ENCODE measurements at places on chromosomes 1 and 21.

- no peak for DNase-seq
Measured at GRCh38 chr1:165468253-165468652, 23.3 kb upstream of the RXRG start.

DNA sequence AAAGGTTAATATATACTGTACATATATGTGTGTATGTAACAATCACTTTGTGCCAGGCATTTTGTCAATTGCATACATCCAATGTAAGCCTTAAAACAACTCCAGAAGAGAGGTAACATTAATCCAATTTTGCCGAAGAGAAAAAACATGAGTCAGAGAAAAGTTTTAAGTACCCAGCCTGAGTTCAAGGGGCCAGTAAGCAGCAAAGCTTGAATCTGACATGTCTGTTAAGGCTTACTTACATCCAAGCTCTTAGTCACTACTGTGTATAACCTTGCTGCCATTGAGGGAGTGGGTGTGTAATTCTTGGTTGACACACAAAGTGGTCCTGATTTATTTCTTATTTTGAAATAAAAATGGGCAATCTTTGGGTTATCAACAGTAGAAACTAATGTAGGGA lies 360.4 kb upstream of the LYPLAL1 start:
- no peak for DNase-seq

DNA sequence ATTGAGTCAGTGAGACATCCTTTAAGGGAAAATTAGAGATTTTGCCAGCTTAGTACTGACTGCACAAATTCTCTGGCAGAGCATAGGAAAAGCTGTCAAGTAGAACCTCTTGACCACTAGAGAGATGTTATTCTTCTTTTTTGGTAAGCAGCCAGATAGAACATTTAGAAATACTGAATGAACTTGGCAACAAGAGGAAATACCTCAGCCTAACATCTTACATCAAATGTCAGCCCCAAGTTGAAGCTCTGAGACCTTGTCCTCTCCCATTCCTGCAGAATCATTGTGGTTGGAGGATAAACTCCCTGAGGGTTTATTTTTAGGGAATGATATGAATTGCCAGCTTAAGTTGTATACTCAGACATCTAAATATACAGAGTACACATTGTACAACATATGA lies 53.5 kb downstream of the MIGA1 start:
- no peak for DNase-seq

DNA sequence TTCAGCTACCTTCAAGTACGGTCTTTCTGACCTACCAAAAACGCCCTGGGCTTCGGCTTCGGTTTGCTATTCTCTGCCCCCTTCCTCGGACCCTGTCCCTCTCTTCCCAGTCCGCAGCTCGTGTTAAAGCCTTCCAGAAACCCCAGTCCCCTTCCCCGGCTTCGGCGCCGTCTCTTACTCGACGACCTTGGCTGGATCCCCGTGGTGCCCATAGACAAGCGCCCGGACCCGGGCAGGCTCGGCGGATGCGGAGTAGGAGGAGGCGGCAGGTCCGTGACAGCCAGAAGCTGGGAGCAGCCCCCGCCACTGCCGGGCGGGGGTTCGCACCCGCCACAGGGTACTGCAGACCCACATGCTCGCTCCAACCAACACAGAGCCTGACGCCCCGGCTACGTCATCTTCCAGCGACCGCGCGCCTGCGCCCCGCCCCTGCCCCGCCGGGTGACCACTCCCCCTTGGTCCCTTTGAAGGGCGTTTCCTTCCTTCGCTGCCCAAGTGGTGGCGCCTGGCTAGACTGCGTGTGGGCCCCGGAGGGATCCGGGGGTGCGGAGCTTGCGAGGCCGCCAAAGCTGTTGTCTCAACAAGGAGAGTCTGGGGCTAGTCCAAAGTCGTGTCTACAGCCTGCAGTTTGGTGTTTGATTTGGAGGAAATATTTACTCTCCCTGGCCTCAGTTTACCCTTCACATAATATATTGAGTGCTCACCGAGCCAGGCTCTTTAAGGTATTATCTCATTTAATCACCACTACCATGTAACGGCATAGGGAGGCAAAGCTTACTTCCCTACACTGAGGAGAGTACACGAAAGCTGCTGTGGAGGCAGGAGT lies at the start of gene MECR:
MECR (minus strand) TSS at position 382 of the 826 bp plus-strand sequence; CDS start at position 354, 28 bp downstream.
- peak; percentile 91 for DNase-seq

GRCh38 chr1:244860914-244861610 lies 3.3 kb downstream of the HNRNPU start:
- no peak for DNase-seq

- DNase-seq = no peak
Measured at GRCh38 chr1:107534632-107535031, 393.8 kb downstream of the NTNG1 start.

DNA sequence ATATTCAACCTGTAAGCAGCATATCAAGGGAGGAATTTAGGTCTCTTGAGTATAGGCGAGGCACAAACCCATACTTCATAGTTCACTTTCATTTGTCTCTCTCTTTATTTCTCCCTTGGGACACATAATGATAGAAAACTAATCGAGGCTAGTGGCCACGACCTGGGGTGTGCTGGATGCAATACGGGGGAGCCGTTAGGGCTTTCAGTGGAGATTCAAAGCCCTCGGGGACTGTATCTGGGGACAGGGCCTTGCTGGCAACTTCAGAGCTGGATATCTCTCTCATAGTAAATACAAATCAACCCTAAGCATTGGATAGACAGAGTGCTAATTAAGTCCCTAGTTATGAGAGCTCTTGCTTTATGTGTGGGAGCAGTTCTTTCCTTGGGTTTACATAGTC lies 36.9 kb upstream of the SLC22A15 start:
- DNase-seq = no peak

DNA sequence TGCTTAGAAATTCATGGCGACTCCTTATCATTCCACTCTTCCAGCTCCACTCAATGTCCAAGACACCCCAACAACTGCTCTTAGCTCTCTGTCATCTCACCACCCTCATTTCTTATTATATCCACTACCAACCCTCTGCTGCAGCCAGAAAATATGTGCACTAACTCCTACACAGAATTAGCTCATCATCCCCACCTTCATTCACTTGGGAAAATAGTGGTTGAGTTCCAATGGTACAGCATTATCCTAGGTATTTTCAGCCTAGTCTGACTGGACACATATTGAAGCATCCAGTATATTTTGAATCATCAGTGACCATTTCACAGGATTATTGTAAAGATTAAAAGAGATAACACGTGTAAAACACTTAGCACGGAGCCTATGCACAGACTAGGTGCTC lies 16.7 kb upstream of the VSIG8 start:
- no peak for DNase-seq

GRCh38 chr1:110475362-110476027 lies 24.5 kb downstream of the PROK1 start:
- DNase-seq = no peak

DNA sequence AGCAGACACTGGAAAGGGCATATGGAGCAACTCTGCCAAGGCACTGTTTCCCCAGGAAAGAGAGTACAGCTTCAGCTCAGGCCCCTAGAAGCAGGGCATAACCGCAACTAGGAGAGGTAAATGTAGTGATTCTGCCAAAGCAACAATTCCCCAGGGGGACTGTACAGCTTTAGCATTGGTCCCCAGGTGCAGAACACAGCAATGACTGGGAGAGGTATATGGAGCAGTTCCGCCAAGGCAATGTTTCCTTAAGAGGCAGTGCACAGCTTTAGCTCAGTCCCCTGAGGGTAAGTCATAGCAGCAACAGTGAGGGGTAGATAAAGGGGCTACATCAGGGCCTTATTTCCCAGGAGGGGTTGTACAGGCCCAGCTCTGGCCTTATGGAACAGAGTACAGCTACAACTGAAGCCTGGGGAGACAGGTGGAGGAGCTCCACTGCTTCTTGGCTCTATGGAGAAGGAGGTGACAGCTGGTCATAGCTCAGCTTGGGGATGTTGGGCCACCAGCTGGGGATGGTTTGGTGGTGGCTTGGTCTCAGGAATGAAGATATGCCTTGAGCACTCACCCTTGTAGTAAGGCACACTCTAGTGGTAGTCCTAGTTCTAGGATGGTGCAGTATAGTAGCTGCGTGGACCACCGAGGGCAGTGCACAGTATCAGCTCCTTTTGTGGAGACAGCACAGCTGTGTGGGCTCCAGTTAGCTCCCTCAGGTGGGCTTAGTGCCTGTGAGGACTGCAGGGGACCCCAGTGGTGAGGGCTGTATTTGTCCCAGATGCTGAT lies 582.7 kb downstream of the PTPRC start:
- no peak for DNase-seq
